NCI-H446 (cell line): ENCODE measurements at places on chromosomes 1 and 21.

DNA sequence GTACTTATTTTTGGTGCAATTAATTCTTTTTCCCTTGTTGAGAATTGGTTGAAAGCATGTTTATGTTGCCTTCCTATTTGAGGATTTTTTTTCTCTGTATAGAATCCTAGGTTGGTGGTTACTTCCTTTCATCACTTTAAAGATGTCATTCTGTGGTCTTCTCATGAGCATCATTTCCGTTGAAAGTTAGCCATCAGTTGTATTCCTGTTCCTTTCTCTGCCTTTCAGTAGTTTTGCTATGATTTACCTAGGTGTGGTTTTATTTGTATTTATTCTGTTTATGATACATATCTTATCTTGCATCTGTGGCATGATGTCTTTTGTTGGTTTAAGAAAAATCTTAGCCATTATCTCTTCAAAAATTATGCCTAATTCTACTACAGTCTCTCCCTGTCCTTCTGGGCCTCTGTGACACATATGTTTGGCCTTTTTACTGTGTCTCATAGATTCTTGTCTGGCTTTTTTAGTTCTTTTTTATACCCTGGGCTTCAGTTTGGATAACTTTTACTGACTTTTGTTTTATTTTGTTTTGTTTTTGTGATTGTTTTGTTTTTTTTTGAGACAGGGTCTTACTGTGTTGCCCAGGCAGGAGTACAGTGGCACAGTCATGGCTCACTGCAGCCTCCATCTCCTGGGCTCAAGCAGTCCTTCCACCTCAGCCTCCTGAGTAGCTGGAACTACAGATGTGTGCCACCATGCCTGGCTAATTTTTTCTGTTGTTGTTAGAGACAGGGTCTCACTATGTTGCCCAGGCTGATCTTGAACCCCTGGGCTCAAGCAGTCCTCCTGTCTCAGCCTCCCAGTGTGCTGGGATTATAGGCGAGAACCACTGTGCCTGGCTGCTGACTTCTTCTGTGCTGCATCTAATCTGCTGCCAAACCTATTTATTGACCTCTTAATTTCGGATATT lies 24.1 kb downstream of the PTGFRN start:
- DNase-seq, result no peak

GRCh38 chr1:164311377-164311776 lies 247.6 kb upstream of the PBX1 start:
- no peak for DNase-seq

DNA sequence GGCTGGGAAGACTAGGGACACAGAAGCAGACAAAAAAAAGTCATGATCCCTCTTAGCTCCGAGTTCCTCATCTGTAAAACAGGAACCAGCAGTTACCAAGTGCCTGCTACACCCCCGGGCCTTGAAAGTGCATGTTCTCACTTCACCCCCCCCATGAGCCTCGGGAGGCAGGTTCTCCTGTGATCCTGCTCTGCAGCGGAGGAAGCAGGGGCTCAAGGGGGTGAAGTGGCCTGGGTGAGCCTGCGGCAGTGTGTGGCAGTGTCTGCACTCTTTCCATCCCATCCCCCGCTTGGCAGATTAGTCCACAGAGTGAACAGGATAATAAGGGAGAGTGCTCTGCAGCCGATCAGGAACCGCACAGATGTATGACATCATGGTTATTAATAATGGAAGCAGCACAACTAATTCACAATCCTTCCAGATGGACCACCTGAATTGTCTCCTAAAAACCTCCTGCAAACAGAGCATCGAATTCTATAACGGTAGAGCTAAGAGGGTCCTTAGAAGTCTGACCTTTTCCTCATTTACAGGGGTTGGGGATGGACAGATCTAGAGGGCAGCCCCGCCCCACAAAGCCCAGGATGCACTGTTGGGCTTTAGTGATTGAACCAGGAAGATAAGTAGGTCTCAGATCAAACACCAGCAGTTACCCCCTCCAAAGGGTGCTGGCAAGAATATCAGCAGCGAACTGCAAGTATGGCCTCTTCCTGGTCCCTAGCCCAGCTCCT lies 174.1 kb upstream of the EDN2 start:
- DNase-seq, result no peak

DNA sequence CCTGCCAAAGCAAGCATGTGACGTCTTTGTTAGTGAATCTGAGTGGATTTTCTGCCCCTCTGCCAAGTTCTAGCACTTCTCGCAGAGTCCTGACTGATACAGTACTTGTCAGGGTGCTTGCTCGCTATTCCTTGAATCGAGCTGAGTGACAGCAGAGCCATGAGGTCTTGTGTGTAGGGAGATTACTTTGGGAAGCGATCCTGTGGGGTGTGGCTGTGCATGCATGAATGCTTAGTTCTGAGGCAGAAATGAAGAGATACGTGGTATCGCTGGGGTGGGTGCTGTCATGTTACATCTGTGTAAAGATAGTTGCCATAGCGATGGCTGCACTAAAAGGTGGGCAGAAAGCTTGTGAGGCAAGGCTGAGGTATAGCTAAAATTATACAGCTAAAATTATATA lies 19.3 kb upstream of the DNAJC28 start:
- no peak for DNase-seq

- no peak for DNase-seq
These were observed 328.2 kb downstream of the DISC1 start for GRCh38 chr1:231954751-231955150.

GRCh38 chr1:7224081-7224534 lies 438.9 kb downstream of the CAMTA1 start:
- DNase-seq, result no peak

DNA sequence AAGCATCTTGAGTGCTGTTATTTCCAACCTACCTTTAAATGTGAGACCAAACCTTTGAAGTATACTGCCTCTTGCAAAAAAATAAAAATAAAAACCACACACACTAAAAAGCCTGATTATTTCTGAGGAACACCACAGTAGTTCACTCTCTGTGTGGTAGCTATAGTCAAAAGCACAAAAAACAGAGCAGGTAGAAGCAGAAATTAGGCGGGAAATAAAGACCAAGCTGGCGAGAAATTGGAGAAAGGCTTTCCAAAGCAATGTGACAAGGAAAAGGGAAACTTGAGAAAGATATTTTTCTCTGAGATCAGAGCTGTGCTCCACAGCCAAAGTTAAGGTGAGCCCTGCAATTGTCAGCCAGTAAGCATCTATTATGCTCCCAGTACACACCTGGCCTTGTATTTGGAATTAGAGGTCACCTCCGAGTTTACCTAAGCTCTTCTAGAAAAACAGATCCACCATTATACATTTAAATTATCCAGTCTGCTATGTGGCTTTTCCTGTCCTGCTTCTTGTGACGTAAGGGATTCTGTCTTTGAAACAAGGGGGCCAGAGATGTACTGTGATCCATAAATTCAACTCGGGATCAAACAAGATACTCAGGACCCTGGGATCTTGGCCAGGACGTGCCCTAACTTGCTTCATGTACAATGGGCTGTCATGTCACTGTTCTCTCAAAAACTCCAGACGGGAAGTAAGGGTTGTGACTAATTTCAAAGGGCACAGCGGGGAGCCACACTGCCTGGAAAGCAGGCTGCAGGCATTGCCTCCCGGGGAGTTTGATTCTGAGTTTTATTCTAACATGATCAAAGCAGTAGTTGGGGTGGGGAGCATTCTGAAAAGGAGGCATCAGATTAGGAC lies 39.8 kb upstream of the RAB4A start:
- peak; percentile 73 for DNase-seq

GRCh38 chr1:169931795-169932231 lies 38.1 kb upstream of the SCYL3 start:
- DNase-seq, result no peak

DNA sequence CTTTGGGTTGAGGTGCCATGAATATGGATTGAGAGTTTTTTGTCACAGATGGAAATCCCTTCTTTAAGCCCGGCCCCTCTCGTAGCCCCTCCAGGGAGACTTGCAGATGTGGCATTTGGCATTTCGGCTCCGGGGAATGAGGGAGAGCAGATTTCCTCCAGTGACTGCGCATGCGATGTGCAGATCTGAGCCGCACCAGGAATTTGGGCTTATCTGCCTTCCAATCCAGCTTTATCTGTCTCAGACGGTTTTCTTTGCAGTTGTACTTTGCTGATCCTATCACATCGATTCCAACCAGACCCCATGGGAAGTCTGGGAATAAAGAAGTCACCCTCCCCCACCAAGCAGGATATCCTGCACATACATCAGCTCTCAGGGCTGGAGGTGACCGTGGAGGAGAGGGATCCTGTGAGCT lies 11.7 kb downstream of the KIF26B start:
- DNase-seq, result no peak

- no peak for DNase-seq
These were observed 63.4 kb upstream of the PPP2R5A start for GRCh38 chr1:212221801-212222200.

- no peak for DNase-seq
These were observed 90.2 kb upstream of the BCAR3 start for GRCh38 chr1:93771843-93772242.

DNA sequence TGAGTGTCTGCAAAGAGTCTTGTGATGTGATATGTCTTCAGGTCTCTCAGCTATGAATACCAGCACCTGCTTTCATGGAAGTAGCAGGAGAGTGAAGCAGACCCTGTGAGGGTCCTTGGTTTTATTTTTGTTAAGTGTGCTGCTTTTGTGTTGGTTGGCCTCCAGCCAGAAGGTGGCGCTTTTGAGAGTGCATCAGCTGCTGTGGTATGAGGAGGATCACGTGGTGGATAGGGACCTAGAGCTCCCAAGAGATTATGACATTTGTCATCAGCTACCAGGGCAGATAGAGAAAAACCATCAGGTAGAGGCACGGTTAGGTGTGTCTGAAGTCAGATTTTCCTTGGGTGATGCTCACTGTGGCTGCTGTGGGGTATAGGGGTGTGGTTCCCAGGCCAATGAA lies 1232.1 kb downstream of the MRPL39 start:
- no peak for DNase-seq

GRCh38 chr1:113207019-113207418 lies 134.0 kb downstream of the LRIG2 start:
- no peak for DNase-seq

- DNase-seq, result no peak
These were observed 13.4 kb downstream of the DRAXIN start for GRCh38 chr1:11704691-11705475.

GRCh38 chr1:226772446-226773139 lies 33.5 kb upstream of the ITPKB start:
- no peak for DNase-seq

DNA sequence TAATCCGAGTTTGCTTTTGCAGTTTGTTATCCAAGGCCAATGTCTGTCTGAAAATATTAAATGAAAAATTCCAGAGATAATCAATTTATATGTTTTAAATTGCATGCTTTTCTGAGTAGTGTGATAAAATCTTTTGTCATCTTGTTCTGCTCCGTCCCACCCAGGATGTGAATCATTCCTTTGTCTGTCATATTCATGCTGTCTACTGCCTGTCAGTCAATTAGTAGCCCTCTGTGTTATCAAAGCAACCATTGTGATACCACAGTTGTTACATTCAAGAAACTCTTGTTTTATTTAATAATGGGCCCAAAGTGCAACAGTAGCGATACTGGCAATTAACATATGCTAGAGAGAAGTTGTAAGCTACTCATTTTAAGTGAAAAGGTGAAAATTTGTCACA lies 819.3 kb downstream of the BRINP3 start:
- DNase-seq, result no peak

- DNase-seq, result no peak
These were observed 11.0 kb downstream of the TOR1AIP2 start for GRCh38 chr1:179866616-179867015.

DNA sequence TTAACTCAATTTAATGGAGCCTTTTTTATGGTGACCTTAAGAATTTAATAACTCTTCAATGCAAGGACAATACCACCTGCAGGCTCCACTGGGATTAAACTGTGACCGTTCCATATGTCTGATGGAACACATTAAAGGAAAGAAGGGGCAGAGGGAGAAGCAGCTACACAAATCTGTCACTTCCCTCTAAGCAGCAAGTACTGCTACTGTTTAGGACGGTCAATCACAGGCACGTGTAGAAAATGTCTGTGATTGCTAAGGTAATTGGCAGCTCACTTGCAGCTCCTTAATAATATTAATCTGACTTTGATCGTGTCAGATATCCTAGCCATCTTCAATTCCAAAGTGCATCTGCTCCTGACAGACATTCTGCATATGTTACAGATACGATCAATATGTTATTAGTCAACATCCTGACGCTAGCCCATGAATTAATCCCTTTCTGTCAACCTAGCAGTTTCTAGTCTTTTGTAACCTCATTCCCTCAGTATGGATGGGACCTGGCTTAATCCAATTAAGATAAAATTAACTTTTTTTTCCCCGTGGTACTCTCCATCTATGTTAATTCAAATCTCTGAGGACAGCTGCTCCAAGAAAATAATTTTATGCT lies 1012.4 kb downstream of the AMY1C start:
- DNase-seq, result no peak

DNA sequence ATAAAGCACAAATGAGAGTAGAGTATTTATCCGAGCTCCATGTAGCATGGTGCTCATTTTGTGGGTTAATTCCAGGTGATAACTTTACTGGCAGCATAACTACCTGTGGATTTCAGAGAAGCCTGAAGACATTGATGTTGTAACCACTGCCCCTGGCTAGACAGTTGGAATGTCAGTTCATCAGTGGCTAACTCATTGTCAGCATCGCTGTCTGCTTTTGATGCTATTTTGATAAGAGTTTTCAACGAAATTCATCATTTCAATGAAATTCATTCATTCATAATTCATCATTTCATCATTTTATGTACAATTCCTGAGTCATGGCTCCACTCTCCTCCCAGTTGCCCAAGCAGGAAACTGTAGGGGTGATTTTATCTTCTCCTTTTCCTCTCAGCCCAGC lies 34.4 kb downstream of the HSD3B1 start:
- no peak for DNase-seq

GRCh38 chr1:242847390-242847993 lies 323.0 kb upstream of the PLD5 start:
- no peak for DNase-seq

DNA sequence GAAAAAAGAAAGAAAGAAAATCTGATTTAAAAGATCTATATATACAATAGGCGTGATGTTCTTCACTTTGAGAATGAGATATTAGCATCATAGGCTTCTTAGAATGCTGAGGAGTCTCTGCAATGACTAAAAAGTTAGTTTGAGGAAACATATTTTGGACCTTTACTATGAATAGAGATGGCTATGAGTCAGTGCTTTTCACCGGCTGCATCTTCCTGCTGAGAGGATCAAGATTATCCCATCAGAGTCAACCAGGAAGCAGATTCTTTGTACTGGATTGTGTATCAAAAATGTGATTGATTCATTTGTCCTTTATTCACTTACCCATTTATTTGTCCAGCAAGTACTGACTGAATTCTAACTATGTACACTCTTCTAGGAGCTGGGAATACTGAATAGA lies 144.2 kb downstream of the KCNK2 start:
- DNase-seq, result no peak

GRCh38 chr1:66333466-66334199 lies 200.3 kb upstream of the SGIP1 start:
- DNase-seq, result no peak

- no peak for DNase-seq
These were observed 62.2 kb downstream of the ZZZ3 start for GRCh38 chr1:77620273-77620672.

DNA sequence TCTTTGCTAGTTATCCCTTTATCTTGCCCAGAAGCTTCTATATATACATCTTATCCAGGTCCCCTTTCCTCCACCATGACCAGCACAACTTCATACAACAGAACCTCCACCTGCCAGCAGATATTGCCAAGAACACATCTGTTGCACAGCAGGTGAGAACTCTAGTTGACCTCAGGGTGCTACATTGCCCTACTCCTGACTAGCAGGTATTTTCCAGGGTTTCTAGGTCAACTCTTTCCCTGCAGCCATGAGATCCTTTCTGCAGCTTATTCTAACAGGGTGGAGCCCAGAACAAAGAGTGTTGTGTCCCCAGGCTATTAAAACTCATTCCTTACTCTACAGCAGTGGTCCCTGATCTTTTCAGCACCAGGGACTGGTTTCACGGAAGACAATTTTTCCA lies 319.5 kb downstream of the PRDM2 start:
- DNase-seq, result no peak

- DNase-seq, result no peak
These were observed 568.8 kb downstream of the LMO4 start for GRCh38 chr1:87897481-87897880.
